MV-4-11 (cell line): ENCODE measurements at places on chromosomes 3 and 15.

DNA sequence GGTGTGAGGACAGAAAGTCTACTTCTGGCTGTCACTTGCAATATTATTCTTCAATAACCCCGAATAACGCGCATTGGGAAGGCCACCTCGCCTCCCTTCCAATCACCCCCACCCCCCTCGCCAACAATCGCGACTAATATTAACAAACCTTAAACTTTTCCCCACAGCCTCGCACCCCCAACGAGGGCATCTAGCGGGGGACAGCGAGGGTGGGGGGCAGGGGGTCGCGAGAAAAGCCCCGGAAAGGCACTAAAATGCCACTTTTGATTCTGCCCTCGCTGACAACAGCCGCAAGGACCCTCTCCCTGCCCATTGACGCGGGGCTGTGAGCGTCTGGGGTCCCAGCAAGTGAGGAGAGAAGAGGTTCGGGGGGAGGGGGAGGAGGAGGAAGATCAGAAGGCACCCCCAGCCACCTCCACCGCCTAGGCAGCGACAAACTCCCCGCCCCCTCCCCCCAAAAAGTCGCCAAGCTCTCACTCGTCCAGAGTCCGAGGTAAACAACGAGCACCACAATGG is 868 bp downstream of the SATB1 start:
- no peak for DNase-seq

GRCh38 chr3:64681827-64682226 is 6.0 kb downstream of the ADAMTS9 start:
- no peak for DNase-seq

GRCh38 chr3:141561426-141562034 is 74.7 kb downstream of the RASA2 start:
- peak; percentile 55 for DNase-seq

GRCh38 chr3:12452361-12453330 is 31.6 kb upstream of the TSEN2 start:
- DNase-seq, result peak; percentile 18

DNA sequence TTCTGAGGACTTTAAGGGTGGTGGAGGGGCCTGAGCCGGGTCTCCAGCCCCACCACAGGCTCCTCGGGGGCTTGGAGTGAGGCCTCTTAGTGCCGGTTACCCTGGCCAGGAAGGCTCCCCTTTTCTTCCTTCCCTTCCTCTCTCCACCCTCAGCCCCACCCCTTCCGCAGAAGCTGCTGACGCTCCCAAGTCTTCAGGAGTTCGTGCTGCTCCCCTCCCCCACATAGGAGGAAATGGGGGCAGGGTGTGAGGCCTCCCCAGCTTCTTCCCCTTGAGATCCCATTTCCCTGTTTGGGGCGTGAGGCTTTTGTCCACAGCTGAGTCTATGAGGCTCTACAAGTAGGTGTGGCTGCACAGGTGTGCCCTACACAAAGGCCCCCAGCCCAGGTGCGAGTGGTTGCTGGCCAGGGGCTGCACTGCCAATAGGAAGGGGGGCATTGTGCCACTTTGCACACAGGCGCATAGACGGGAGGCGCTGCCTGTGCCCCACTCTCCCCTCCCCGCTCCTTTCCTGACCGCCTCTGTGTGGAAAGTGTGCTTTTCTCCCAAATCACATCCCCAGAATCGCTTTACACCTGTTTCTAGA is 915 bp upstream of the CALML4 start:
- DNase-seq, result peak; percentile 83

GRCh38 chr15:68258692-68259091 is 18.9 kb upstream of the FEM1B start:
- DNase-seq, result no peak

DNA sequence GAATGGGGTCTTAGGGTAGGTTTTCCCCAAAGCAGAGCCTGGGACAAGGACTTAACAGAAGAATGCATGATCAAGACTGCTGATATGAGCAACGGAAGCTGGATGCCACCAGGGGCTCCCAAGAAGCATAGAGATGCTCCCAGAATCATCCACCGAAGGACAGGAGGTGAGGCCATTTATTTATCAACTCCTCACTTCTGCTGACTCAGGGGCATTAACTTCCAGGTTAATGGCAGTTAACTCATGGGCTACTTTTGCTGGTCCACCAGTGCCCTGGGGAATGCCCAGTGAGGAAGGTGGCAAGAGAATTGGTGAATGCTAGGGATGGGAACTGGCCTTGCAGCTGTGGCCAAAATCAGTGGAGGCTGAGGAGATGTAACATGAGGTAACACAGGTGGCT is 27.8 kb downstream of the TAFA4 start:
- no peak for DNase-seq

- DNase-seq, result peak; percentile 53
Observed at GRCh38 chr3:46183330-46183729, 24.8 kb downstream of the CCR1 start.

DNA sequence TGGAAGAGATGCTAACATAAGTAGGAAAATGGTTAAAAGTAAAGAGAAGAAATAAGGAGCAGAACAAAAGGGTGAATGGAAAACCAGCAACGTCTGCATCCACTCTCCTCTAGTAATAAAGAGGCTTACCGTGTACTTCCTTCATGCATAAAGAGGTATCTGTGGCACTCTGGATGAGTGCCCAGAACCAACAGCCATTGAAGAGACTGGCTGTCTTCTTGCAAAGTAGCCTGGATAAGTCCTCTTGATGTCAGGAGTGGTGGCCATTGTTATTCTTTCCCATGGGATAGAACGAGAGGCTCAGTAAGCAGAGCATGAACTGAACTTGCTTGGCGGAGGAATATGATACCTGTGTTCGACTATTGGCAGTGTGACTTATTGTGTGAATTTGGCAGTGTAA is 186.2 kb upstream of the RASGRP1 start:
- DNase-seq, result no peak

GRCh38 chr3:16140116-16140893 is 34.2 kb upstream of the GALNT15 start:
- no peak for DNase-seq

DNA sequence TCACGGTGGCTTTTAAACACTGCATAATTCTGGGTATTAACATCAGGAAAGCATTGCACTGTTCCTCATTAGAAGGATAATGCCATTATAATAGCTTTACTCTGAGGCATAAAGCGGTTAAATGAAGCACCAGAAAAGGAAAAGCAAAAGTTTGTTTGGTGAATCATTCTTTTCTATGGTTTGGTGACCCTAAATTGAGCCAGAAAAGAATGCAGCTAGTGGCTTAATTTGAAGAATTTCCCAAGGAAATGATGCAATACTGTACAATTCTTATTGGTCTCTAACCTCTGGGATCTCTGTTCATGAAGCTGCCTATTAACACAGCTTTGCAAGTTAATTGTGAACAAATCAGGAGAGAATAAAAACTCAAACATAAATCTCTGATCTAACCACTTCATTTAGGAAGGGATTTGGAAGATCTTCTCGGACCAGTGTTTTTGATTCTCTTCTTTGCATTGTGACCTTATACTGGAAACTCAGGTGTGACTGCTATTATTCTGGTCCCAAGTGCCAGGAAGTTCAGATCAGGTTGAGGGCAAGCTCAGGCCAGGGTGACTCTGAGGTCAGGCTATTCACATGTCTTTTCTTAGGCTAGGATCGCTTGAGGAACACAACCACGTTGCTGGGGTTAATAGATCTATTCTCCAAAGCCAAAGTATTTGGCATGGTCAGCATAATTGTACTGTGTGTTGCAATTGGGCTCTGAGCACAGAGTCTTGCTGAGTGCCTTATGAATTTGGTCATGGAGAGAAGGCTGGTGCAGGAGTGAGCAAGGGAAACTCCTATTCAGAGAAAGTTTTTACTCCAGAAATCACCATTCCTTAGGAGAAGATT is 11.3 kb upstream of the DLG1 start:
- DNase-seq, result peak; percentile 79

DNA sequence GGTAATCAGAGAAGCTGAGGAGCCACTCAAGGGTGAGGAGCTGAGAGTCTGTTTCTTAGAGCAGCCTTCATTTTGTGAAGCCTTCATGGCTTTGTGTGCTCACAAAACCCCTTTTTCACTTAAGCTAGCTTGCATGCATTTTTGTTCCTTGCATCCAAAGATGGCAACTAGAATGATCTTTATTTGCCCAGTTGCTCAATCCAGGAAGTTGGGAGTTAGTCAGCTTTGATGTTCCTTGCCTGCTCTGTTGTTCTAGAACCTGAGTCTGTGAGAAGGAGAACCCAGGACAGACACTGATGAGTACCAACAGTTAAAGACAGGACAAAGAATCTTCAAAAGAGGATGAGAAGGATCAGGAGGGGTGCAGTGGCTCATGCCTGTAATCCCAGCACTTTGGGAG is 81.8 kb downstream of the IL20RB start:
- DNase-seq, result no peak

- DNase-seq, result no peak
Observed at GRCh38 chr3:102979682-102980354, 545.0 kb downstream of the ZPLD1 start.

DNA sequence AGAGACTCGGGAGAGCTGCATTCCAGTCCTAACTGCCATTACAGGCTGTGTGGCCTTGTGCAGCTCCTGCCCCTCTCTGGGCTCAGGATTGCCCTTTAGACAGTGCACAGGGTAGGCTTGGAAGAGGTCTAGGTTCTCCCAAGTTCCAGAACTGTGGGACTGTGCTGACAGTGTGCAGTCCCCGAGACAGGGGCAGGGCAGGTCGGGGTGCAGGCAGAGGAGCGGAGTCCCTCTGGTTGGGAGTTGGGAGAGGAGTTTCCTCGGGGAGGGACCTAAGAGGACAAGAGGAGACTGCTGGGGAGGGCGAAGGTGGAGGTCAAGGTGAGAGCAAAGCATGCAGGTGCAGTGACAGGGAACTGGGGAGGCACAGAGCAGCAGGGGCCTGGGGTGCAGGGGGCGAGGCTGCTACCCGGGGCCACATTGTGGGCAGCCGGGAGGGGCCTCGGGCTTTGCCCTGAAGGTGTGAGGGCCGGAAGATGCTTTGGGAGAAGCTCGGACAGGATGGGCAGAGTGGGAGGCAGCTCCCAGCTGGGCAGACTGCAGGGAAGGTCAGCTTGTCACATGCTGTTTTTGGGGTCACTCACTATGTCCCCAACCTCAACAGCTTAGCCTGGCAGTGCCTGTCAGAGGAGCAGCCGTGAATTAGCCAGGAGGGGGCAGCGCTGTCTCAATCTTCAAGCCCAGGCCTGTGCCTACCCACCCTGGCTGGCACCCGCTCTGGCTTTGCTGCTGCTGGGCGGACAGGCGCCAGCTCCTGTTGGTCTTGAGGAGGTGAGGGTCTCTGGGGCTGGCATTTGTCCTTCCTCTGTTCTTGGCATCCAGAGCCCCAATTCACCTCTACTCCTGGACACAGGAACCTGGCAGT is 15.4 kb upstream of the CSPG4 start:
- DNase-seq, result peak; percentile 36

- no peak for DNase-seq
Observed at GRCh38 chr15:85118581-85118980, 136.9 kb downstream of the PDE8A start.

- DNase-seq, result no peak
Observed at GRCh38 chr3:101009386-101009785, 16.2 kb upstream of the ABI3BP start.

GRCh38 chr3:170081079-170081741 is 43.4 kb downstream of the GPR160 start:
- no peak for DNase-seq

GRCh38 chr15:59746777-59747176 is 57.7 kb upstream of the BNIP2 start:
- DNase-seq, result no peak

- no peak for DNase-seq
Observed at GRCh38 chr3:98630416-98630815, 37.0 kb upstream of the CPOX start.

DNA sequence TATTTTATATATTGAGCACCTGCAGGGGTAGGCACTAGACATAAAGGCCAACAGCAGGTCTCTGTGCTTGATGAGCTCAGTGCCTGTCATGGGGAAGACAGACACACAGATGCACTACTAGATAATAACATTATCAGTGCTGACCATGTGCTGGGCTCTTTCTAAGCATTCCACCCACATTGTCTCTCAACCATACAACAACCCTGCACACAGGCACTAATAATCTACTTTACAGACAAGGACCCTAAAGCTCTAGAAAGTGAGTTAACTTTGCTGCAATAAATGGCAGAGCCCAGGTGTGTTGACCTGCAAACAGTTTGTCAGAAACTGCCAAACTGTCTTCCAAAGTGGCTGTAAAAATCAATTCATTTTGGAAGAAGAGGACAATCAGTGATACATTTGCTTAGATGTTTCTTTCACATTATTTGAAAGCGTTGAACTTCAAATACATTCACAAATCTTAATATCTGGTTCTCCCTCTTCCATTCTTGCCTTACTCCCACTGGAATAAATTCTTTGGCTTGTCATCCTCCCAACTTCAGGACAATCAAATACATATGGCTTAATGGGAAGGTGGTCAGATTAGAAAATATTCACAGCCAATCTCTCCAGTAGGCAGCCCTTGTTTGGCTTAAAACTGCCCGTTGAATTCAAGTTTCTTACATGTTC is 11.0 kb upstream of the PP2D1 start:
- DNase-seq, result no peak

- DNase-seq, result no peak
Observed at GRCh38 chr15:29458361-29458760, 188.7 kb upstream of the NSMCE3 start.

DNA sequence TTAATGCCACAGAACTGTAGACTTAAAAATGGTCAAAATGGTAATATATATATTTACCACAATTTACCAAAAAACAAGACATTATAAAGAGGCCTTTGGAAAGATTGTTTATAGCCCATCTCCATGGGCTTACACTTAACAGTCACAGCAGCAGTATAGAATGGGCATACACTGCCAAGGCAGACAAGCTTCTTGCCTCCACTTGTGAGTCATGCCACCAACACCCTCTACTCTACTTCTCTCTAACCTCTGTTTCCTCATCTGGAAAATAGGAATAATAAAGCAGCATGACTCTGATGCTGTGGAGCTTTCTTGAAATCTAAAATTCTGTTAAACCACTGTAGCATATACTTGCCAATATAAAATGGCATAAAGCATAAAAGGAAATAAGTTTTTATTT is 14.4 kb upstream of the GPR156 start:
- no peak for DNase-seq

DNA sequence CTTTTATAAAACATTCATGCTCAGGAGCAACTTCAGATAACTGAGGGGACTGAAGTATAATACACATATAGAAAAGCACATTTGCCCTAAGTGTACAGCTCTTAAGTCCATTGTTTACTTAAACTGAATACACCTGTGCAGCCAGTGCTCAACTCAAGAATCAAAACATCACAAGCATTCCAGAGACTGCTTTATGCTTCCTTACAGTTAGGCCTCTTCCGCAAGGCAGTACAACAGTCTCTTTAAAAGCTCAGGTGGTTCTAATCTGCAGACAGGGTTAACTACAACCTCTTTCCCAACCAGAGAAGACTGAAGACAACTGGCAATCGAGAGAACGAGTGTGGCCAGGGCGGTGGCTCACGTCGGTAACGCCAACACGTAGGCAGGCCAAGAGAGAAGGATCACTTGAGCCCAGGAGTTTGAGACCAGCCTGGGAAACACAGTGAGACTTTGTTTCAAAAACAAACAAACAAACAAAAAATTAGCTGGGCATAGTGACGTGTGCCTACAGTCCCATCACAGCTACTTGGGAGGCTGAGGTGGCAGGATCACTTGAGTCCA is 16.9 kb downstream of the MCCC1 start:
- no peak for DNase-seq
